ENCODE measurements at places on chromosomes 12 and 14.

- no peak for DNase-seq
These were observed 46.7 kb downstream of the RIN3 start for GRCh38 chr14:92560106-92560865.

DNA sequence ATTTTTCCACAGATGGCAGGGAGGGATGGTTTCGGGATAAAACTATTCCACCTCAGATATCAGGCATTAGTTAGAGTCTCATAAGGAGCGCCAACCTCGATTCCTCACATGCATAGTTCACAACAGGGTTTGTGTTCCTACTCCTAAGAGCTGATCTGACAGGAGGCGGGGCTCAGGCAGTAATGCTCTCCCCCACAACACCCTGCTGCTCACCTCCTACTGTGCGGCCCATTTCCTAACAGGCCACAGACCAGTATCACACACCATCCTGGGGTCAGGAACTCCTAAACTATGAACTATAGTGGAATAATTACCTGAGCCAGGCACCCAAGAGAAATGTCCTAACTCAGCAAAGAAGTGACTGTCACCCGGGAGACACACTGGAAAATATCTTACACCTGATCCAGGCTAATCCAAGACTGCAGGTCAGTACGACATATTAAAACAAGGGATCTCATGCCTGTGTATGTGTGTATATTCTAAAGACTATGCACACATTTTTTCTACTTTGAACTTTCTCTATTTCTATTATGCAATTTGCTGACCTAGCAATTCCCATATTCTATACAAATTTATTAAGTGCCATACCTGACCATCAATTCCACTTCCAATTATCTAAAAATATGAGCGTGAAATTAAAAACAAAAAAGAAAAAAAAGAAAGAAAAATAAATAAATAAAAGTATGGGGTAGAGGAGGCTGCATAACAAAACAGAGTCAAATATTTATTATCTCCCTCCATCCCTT lies 4.7 kb downstream of the NAA25 start:
- no peak for DNase-seq

- no peak for DNase-seq
These were observed 135.0 kb upstream of the LRIG3 start for GRCh38 chr12:59055204-59055860.

GRCh38 chr12:122840580-122841513 lies 5.6 kb downstream of the HIP1R start:
- DNase-seq = no peak

DNA sequence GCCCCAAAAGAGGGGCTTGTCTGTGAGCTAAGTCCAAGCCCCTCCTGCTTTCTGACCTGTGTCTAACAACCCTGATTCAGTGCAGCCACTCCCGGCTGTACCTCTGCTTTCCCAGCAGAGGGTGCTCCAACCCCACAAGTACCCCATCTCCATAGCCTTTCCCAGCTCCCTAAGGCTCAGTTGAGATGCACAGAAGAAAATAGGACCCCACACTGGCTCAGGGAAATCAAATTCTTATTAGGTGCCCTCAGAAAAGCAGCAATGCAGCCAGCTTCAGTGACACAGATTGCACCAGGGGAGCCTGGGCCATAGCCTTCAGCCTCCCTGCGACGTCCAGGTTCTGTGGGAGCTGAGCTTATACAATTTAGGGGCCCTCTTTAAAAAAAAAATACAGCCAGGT lies 49.9 kb downstream of the LRRC74A start:
- DNase-seq = no peak

GRCh38 chr12:125966641-125967040 lies 901.4 kb downstream of the AACS start:
- DNase-seq = no peak

GRCh38 chr12:104576980-104577580 lies 120.3 kb downstream of the CHST11 start:
- no peak for DNase-seq

DNA sequence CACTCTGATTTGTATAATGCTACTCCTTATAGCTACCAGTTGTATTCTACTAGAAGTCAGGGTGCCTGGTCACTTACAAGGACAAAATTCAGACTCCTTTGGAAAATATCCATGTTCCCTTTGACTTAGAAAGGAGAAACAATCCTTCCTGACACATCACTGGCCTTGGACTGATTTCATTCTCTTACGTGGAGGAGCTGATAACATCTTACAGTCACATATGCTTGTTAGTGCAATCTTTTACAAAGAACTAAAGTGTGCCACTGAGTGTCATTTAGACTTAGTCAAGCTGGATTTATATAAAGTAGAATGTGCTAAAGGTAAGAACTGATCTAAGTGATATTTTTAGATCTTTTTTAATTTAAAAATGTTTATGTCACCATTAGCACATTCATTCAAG lies 131.0 kb upstream of the TMTC2 start:
- no peak for DNase-seq

- DNase-seq = no peak
These were observed 19.9 kb downstream of the PPP2R5C start for GRCh38 chr14:101781240-101782061.

GRCh38 chr14:99462210-99462609 lies 18.4 kb downstream of the SETD3 start:
- no peak for DNase-seq

- no peak for DNase-seq
These were observed 52.2 kb downstream of the ATXN2 start for GRCh38 chr12:111546758-111547383.

GRCh38 chr12:94266796-94267536 lies 118.6 kb downstream of the PLXNC1 start:
- DNase-seq = no peak

GRCh38 chr12:203462-204260 lies 10.3 kb downstream of the SLC6A12 start:
- no peak for DNase-seq

DNA sequence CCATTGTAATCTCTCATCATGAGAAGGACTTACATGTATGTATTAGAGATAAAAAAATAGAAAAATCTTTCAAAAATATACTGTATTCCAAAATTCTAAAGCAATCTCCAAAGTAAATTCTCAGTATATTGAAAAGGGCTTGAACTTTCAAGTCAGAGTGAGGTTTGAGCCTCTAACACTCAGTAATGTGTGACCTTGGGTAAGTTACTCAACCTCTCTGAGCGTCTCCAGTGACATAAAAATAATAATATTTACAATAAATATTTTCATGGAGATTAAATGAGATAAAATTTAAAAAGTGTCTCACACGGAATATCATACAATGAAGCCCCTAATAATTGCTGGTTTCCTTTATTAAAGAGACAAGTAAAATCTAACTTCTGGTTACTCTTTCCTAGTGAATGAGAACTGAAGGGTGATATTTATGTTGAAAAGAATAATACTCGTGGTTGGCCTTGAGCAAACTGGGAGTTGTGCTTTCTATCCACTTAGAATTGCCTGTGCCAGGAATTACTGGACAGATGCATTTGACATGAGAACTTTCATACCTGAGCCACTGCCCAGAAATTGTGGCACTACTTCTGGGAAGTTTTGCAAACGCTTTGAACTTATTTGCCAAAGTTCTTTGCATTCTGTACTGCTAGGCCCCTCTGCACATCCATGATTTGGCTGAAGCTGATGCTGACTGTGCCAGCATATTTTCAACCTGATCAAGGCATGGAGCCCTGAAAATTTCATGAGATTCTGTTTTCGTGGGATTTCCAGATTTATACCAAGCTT lies 933.7 kb downstream of the GALC start:
- DNase-seq = no peak

- DNase-seq = no peak
These were observed 139.4 kb downstream of the PDE3A start for GRCh38 chr12:20507711-20508110.

DNA sequence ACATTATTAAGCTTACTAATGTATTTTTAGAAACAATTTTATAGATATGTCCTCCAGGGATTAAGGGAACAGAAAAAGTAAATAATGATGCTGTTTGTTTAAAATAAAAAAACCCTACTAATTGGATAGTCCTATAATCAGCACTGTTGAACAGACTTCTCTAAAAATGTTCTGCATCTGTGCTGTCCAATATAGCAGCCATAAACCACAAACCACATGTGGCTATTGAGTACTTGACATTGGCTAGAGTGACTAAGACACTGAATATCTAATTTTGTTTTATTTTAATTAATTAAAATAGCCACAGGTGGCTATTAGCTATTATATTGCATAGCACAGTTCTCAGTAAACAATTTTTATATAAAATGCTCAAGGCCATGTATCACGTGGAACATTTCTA lies 210.4 kb downstream of the DPY19L2 start:
- no peak for DNase-seq

- DNase-seq = no peak
These were observed 476.5 kb downstream of the APAF1 start for GRCh38 chr12:99121546-99121945.

DNA sequence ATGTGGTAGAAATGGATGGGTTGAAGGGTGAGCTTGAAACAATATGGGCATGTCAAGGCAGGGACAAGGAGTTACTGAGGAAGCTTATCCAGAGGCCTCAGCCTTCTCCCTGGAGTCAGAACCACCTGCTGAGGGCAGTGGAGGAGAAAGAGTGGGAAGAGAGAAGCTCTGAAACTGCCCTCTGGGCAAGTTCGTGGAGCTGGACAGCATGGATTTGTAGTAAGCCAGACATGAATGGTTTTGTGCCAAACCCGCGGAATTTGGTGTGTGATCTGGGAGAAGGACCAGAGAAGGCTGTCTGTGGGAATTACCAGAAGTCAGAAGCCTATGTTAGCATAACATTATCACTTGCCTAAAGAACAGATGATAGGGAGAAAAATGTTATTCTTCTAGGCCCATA lies 164.8 kb downstream of the SLC41A2 start:
- DNase-seq = no peak

- no peak for DNase-seq
These were observed 173.7 kb downstream of the STXBP6 start for GRCh38 chr14:24875991-24876878.

GRCh38 chr12:34264110-34264509 lies 241.8 kb downstream of the ALG10 start:
- no peak for DNase-seq
